ENCODE measurements at places on chromosomes 12 and 14. TPM values are rescaled to one million over a fixed set of nuclear protein-coding genes. Genes with fewer than 3 reads are reported as not detected.

The A2M gene
- 309 TPM for total RNA-seq

DNA sequence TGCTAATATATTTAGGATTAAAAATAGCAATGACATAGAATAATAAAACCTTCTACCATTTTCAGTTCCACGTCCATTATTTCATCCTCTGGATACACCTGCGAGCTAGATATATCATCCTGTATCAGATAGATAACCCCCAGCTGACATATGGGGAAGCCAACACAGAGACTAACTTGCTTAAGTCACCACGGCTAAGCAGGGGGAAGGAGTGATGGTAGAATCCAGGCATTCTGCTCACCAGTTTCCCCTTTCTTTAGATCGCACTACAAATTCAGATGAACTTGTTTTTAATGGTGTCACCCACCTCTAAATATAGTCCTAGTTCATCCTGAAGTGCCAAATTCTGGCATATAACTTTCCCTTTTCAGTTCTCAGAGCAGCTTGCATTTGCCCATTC is 110.1 kb downstream of the TXNDC16 start:
- H3K27me3 ChIP-seq: no peaks in the 10 kb centered on the region
- H3K27ac ChIP-seq: no peak overlapping the region
- H3K4me1 ChIP-seq: no peaks in the 10 kb centered on the region
- H3K36me3 ChIP-seq: no peaks in the 10 kb centered on the region

DNA sequence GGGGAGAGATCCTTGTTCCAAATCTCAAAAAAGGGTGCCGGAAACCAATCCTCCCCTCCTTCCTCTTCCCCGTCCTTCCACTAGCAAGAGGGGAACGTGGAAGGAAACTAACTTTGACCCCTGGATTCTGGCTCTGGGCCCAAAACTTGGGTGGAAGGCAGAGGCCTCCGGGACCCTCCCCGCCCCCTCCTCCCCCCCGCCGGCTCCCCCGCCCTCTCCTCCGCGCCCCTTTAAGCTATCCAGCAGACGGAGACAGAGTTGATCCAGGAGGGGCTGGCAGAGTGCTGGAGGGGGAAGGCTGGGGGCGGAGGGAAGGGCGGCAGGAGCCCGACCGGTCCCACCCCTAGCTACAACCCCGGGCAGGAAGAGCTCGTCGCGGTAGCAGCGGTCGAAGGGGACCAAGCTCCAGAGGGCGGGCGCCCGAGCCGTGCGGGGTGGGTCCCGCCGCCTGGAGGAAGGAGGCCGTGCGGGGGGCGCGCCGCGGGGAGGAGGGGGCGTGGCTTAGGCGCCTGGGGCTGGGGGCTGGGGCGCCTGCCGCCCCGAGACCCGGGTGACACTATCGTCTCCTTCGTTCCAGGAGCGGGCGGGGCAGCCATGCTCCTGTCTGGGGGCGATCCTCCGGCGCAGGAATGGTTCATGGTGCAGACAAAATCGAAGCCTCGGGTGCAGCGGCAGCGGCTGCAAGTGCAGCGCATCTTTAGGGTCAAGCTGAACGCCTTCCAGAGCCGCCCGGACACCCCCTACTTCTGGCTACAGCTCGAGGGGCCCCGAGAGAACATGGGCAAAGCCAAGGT is at the start of gene NYNRIN:
Gene NYNRIN (plus strand): TSS at position 351 of the 794 bp plus-strand sequence. CDS start 244 bp downstream, at position 595.
- H3K36me3 ChIP-seq: no peaks in the 10 kb centered on the region
- no peaks in the 10 kb centered on the region for H3K27me3 ChIP-seq
- peak within 1 kb of the TSS; percentile 91 for H3K27ac ChIP-seq
- peak within 1 kb of the TSS; percentile 57 for H3K4me3 ChIP-seq

DNA sequence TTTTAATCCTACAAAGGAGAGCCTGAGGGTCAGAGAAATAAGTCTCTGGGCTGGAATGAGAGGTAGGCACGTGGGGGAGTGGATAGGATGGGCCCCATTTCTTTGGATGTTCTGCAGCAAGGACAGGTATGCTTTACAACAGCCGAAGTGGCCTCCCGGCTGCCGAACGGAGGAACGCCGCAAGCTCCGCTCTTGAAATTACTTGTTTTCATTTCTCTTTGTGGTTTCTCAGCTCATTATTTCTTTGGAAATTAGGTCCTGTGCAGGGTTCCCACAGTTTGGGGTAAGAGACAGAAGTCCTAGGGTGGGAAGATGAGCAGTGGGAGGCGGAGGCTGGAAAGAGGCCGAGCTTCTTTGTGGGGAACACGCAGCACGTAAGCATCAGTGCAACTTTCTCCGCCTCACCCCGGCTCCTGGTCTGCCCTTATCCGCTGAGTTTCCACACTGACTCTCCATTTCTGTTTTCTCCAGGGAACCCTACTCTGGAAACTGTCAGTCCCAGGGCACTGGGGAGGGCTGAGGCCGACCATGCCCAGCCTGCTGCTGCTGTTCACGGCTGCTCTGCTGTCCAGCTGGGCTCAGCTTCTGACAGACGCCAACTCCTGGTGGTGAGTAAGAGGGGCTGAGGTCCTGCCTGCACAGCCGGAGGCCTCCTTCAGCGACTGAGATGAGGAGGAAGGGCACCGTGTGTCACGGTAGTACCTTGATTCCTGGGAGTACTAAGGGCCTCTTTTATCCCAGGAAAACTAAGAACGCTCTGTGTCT is 2.0 kb downstream of the WNT5B start:
- no peaks in the 10 kb centered on the region for H3K4me1 ChIP-seq
- H3K27ac ChIP-seq: no peak overlapping the region
- no peaks in the 10 kb centered on the region for H3K27me3 ChIP-seq
- no peak for DNase-seq
- no peaks in the 10 kb centered on the region for H3K36me3 ChIP-seq
- no peak overlapping the region for H3K4me3 ChIP-seq

GRCh38 chr12:90868626-90869025 is 86.3 kb downstream of the CCER1 start:
- no peak overlapping the region for H3K27ac ChIP-seq
- no peak for DNase-seq
- no peaks in the 10 kb centered on the region for H3K4me1 ChIP-seq
- no peaks in the 10 kb centered on the region for H3K27me3 ChIP-seq
- no peak overlapping the region for H3K4me3 ChIP-seq

The MLXIP gene
- 23.2 TPM for total RNA-seq

GRCh38 chr14:22112004-22112403 is 438.4 kb upstream of the OR4E1 start:
- H3K27me3 ChIP-seq: no peaks in the 10 kb centered on the region
- H3K36me3 ChIP-seq: no peaks in the 10 kb centered on the region
- no peak overlapping the region for H3K4me3 ChIP-seq
